CD8-positive, alpha-beta memory T cell (primary cell): ENCODE measurements at places on chromosomes 2 and 18.
A peak's percentile ranks its signal among the peaks of the same experiment; 100 is the strongest.

DNA sequence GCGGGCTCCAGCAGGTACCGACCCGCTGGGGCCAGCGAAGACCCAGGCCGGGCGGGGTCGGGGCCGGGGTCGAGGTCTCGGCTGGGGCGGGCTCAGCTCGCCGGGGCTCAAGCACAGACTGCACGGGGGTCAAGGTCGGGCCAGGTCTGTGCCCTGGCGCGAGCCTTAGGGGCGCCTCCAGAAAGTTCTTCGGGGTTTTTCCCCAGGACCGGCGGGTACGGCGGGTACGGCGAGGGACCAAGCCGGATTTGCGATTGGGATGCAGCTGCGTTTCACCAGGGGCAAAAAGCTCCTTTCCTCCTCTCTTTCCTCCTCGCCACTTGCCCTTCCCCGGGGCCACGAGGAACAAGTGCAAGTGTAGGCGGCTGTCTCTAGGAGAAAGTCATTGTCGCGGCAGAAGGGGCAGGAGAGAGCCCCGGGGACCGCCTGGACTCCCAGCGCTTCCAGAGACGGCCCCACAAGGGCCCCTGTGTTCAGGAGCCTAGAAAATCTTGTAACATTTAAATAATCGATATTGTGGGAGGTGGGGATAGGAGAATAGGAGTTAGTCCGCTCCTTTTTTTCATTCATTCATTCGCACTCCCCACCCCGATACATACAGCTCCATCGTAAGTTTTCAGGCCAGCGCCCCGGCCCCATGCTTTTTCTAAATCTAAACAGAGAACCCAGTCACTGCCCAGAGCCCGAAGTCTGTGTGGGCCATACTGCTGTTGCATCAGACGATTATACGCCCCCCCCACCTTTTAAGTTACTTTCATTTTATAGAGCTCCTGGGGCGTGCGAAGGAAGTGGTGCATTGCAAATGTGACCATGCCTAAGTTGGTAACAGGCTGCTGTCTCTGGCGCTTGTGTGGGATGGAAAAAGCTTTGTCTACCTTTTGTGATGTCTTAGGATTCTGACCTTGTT, 679 bp downstream of the PMAIP1 start:
- peak; percentile 76 for DNase-seq

DNA sequence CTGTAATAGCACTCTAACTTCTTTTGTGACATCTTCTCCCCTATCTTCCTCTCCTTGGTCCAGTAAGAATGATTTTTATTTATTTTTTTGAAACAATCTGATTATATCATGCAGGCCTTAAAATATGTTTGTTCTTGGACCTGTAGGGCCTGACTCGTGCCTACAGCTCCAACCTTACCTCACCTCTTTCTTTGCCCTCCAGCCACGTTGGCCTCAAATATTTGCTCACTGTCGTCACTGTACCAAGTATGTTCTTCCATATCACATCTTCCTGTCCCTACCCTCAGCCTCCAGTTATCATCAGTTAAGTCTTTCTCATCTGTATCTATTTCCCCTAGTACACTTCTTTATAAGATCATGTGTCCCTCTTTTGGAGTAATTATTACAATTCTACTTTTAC, 125.5 kb downstream of the CDH7 start:
- no peak for DNase-seq

DNA sequence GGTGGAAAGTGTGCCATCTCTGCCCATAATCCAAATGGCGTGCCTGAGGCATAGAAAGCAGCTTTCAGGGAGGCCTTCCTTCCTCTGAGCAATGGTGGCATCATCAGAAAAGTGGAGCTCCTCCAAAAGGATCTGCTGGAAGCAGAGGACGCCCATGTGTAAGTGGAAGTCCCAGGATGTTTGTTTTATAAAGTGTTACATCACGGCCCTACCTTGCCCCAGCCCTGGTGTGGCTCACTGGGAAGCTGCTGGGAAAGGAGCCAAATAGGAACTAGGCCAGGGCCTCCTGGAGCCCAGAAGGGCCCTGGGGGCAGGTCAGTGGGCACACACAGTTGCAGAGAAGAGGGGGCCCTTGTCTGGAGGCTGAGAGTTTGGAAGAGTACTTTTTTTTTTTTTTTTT, 4.2 kb upstream of the ODC1 start:
- DNase-seq = no peak

DNA sequence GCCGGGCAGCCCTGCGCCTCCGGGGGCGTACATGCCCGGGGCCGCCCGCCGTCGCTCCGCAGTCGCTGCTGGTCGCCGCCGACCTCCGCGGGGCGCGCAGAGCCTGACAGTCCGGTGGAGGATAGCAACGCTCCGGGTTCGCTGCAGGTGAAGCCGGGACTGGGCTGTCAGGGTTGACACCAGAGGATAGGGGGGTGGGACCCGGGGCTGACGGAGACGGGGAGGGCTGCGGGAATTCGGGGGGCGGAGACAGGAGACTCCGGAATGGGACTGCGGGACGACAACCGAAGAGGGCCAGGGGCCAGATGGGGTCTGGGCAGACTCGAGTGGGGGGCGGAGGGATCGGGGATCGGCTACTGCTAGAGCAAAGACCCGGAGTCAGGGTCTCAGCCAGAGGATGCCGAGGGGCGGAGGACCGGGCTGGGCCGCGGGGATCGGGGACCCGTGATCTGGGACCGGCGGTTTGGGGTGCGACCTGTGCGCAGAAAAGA, 403 bp downstream of the TMEM127 start:
- peak; percentile 43 for DNase-seq
